Stimulated activated CD8-positive, alpha-beta memory T cell treated with anti-CD3 and anti-CD28 coated beads, Interleukin-7, amount 100 ng/mL, for 1 hour (primary cell): ENCODE measurements at places on chromosomes 4 and X.

GRCh38 chr4:67035501-67035900, 509.8 kb downstream of the CENPC start:
- DNase-seq, result no peak

DNA sequence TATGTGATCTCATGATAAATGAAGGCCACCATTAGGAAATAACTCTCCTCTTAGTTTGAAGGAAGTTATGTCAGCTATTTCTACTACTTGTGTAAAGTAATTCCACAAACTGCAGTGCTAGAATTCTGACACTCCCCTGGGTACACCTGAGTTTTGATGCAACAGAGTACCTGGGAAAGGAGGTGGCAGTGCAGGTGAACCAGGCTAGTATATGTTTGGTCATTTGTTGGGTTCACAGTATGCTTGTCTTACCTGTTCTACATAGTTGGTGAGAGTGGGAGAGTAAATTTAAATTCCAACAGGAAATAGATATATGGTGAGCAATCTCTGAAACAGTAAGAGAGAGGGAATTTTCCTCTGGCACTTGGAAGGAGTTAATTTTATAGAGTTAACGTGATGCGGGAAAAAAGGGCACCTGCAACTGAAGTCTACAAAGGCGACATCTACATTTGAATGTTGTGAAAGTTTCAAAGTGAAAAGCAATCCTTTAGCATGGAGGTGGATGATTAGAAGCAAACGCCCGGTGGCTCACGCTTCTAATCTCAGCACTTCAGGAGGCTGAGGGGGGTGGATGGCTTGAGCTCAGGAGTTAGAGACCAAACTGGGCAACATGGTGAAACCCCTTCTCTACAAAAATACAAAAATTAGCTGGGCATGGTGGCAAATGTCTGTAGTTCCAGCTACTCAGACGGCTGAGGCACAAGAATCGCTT, 8.3 kb upstream of the SLC10A6 start:
- DNase-seq, result no peak

DNA sequence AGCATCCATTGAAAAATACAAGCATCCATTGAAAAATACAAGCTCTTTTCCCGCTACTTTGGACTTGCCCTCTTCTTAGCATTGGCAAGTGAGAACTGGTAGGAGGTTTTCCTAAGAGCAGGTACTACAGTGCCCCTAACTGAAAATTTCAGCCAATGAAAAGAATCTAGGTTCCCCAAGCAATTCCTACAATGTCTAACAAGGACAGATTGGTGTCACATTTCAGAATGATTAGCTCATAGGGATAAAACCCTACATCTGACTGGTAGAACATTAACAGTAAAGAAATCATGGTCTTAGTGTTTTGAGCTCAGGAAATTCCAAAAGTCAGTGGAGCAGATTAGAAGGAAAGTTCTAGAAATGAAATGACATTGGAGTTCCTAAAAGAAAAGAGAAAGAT, 68.6 kb upstream of the QRFPR start:
- DNase-seq, result no peak

DNA sequence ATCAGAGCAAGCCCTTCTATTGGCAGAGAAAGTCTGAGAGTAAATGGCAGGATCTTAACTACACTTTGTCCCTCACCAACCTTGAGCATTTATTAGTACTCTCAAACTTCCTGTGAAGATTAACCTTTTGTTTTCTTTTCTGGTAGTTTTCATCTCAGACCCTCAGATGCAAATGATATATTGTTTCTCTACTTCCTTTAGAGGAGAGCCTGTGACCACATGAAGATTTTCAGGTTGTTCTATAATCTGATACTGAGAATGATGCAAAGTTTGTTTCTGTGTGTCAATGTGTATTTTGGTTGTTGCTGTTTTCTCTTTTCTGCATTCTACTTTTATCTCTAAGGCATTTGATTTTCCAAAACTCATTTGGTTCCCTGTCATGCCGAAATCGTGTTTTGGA, 165.8 kb upstream of the CYSLTR1 start:
- DNase-seq, result no peak

- DNase-seq, result no peak
Observed at GRCh38 chr4:13059019-13059418, 425.1 kb downstream of the RAB28 start.

- no peak for DNase-seq
Observed at GRCh38 chr4:123984886-123985285, 588.3 kb downstream of the SPRY1 start.

GRCh38 chrX:150566734-150567182, 1.7 kb upstream of the MTM1 start:
- DNase-seq, result no peak
